ENCODE measurements at places on chromosomes 13 and 19. TPM values are rescaled to one million over a fixed set of nuclear protein-coding genes. Genes with fewer than 3 reads are reported as not detected.

The TMEM150B gene
- total RNA-seq, result 135 TPM

The SLC5A5 gene
- not detected for total RNA-seq

The AMH gene
- total RNA-seq, result not detected

The KLK12 gene
- not detected for total RNA-seq

The SERP2 gene
- not detected for total RNA-seq

The PRSS57 gene
- not detected for total RNA-seq

The FXYD1 gene
- total RNA-seq, result not detected

The DNASE2 gene
- 34.4 TPM for total RNA-seq

DNA sequence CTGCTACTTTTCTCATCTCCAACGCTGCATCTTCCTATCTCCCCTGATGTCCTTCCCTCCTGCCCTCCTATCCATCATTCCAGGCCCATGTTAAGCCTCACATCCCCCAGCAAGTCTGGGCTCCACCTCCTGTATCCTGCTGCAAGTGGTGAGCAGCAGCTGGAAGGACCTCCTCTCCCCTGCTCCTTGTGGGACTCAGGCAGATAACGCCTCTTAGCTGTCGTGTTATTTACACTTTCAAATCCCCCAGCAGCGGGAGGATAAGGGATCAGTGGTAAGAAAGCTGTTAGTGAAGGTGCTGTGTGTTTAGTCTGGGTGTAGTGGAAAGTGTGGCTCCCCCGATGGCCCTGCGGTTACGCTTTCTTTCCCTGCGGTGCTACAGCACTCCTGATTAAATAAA lies 211.9 kb downstream of the ZNF536 start:
- no peaks in the 10 kb centered on the region for H3K27me3 ChIP-seq
- H3K27ac ChIP-seq, result no peak overlapping the region
- no peaks in the 10 kb centered on the region for H3K4me1 ChIP-seq
- no peaks in the 10 kb centered on the region for H3K36me3 ChIP-seq
- no peak for DNase-seq

DNA sequence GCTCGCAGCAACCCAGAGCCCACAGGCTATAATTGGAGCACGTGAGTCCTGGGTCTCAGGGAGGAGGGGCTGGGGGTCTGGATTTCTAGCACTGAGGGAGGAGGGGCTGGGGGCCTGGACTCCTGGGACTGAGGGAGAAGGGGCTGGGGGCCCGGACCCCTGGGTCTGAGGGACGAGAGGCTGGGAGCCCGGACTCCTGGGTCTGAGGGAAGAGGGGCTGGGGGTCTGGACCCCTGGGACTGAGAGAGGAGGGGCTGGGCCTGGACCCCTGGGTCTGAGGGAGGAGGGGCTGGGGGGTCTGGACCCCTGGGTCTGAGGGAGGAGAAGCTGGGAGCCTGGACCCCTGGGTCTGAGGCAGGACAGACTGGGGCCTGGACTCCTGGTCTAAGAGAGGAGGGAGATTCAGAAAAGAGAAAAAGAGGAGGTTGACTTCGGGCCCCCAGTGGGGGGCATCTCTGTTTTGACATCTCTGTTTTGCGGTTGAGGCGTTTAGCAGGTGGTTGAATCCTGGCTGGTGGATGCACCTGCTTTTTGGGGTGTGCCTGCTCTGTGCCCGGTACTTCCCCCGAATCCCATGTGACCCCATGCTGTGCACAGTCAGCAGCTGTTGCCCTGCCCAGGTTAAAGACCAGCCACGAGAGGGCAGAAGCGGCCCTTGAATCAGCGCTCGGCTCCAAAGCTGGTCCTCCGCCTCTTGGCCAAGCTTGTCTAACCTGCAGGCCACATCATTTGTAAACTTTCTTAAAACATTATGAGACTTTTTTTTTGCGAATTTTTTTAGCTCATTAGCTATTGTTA lies 10.5 kb downstream of the PVR start:
- H3K4me3 ChIP-seq, result no peak overlapping the region
- no peak overlapping the region for H3K27ac ChIP-seq
- peaks cover 2% of the 10 kb centered on the region for H3K4me1 ChIP-seq
- H3K27me3 ChIP-seq, result no peaks in the 10 kb centered on the region
- DNase-seq, result peak; percentile 81
- peaks cover 24% of the 10 kb centered on the region for H3K36me3 ChIP-seq

DNA sequence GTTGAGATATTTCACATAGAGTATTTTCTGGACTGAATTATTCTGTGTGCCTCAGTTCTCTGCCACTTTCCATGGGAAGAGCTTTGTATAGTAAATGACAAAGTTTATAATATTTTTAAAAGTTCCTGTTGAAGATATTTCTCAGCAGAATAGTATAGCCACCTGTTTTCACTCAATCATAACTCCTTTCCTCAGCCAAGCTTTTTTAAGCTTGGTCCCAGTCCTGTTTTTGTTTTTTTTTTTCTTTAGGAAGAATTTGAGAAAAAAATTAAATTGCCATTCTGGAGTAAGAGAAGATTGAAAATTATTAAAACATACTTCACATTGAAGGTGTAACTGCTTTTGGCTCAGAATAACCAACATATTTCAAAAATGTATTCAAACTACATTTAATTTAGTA lies 55.5 kb downstream of the ENOX1 start:
- H3K36me3 ChIP-seq, result no peaks in the 10 kb centered on the region
- no peaks in the 10 kb centered on the region for H3K27me3 ChIP-seq
- no peak overlapping the region for H3K4me3 ChIP-seq
- DNase-seq, result no peak
- H3K27ac ChIP-seq, result peak overlapping the region; percentile 0

GRCh38 chr19:3910105-3910504 lies 22.8 kb upstream of the NMRK2 start:
- H3K27me3 ChIP-seq, result no peaks in the 10 kb centered on the region
- H3K36me3 ChIP-seq, result no peaks in the 10 kb centered on the region
- H3K27ac ChIP-seq, result no peak overlapping the region
- no peak overlapping the region for H3K4me3 ChIP-seq
- H3K4me1 ChIP-seq, result no peaks in the 10 kb centered on the region

DNA sequence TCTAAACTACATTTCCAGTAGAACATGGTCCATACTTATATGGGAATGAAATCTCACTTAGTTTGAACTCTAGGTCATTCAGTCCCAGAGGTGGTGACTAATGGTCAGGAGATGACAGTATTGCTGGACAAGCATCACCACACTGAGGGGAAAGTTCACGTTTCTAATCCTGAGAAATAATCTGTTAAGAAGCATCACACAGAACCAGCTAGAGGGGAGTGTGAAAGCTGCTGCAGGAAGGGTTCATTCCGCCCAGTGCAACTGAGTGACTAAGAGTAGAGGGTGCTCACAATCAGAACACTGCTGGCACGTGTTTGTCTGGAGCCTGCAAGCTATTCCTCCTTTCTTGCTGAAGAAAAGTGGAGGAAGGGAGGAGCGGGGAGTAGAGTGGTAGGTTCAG lies 2.7 kb downstream of the COL4A1 start:
- H3K4me1 ChIP-seq, result peaks cover 41% of the 10 kb centered on the region
- peak overlapping the region; percentile 88 for H3K27ac ChIP-seq
- no peak overlapping the region for H3K4me3 ChIP-seq
- H3K36me3 ChIP-seq, result no peaks in the 10 kb centered on the region

- no peak for DNase-seq
- H3K4me3 ChIP-seq, result no peak overlapping the region
- no peaks in the 10 kb centered on the region for H3K27me3 ChIP-seq
- no peak overlapping the region for H3K27ac ChIP-seq
- no peaks in the 10 kb centered on the region for H3K36me3 ChIP-seq
These were observed 9.8 kb downstream of the MED26 start for GRCh38 chr19:16618248-16618647.

- no peak for DNase-seq
- no peaks in the 10 kb centered on the region for H3K27me3 ChIP-seq
- H3K27ac ChIP-seq, result no peak overlapping the region
- H3K36me3 ChIP-seq, result no peaks in the 10 kb centered on the region
- no peak overlapping the region for H3K4me3 ChIP-seq
- H3K4me1 ChIP-seq, result peaks cover 6% of the 10 kb centered on the region
These were observed 2.9 kb upstream of the ATP11A start for GRCh38 chr13:112686987-112687386.

DNA sequence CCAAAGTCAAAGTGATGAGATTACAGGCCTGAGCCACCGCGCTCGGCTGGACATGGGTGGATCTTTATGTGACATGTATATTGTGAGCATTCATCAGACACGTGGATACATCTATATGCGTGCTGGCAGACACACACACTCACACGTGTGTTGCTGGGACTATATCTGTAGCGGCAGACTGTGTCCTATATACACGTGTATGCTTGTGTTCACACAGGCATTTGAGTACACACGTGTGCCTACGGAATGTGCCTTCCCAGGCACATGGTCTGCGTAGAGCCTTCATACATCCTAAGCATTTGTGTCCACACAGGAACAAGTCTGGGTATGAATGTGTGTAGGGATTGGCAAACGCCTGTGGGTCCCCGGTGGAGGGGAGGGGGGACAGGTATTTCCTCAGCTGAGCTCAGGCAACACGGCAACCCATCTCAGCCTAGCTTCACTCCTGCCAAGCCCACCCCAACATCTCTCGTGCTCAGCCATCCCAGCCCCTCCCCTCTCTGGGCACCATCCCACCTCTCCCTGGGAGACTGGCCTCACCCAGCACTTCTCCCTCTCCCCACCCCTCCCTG lies 2.6 kb downstream of the UNC13A start:
- DNase-seq, result no peak
- peaks cover 17% of the 10 kb centered on the region for H3K4me1 ChIP-seq
- no peak overlapping the region for H3K4me3 ChIP-seq
- peaks cover 94% of the 10 kb centered on the region for H3K27me3 ChIP-seq
- H3K27ac ChIP-seq, result no peak overlapping the region
- no peaks in the 10 kb centered on the region for H3K36me3 ChIP-seq

DNA sequence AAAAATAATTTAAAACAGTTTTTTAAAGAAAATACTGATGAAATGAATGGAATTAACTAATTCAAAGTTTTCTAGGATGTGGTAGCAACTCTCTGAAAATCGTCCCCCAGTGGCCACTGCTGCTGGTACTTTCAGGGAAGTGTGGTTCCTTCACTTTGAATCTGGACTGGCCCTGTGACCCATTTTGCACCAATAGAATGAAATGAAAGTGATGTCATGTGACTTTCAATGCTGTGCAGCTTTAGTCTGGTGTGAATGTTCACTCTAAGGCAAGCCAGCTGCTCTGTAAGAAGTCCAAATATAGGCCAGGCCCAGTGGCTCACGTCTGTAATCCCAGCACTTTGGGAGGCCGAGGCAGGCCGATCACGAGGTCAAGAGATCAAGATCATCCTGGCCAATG lies 26.4 kb upstream of the HNRNPA1L2 start:
- H3K27me3 ChIP-seq, result no peaks in the 10 kb centered on the region
- no peaks in the 10 kb centered on the region for H3K36me3 ChIP-seq
- H3K4me1 ChIP-seq, result peaks cover 13% of the 10 kb centered on the region
- no peak overlapping the region for H3K4me3 ChIP-seq

- H3K27ac ChIP-seq, result no peak overlapping the region
- H3K4me1 ChIP-seq, result no peaks in the 10 kb centered on the region
- peaks cover 60% of the 10 kb centered on the region for H3K27me3 ChIP-seq
- no peaks in the 10 kb centered on the region for H3K36me3 ChIP-seq
These were observed 2.8 kb upstream of the IFNL2 start for GRCh38 chr19:39265321-39265916.

DNA sequence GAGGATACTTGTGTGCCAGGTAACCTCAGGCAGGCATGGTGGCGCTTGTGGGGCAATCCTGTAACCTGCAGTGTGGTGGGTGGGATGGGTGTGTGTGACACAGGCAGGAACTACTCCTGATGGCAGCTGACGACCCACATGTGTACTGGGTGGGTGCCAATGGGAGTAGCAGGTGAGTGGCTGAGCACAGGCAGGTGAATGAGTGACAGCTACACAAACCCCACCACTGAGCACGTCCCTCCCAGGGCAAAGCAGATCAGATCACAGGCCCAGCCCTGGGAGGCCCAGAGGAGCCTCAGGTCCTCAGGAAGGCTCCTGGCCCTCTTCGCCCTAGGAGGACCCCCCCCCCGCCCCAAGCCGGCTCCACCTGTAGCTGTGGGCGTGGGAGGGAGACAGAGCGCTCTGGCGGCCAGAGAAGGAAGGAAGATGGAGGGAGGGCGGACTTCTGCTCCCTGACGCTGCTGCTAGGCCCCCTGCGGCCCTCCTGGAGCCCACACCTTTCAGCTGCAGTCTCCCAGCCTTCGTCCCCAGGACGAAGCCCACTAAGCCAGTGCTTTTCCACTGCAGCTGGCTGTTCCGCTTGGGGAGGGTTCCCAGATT lies 1.3 kb upstream of the ZNF181 start:
- H3K27me3 ChIP-seq, result no peaks in the 10 kb centered on the region
- H3K36me3 ChIP-seq, result peaks cover 17% of the 10 kb centered on the region
- peak overlapping the region; percentile 99 for H3K27ac ChIP-seq
- peak overlapping the region; percentile 77 for H3K4me3 ChIP-seq
- DNase-seq, result peak; percentile 12

- no peaks in the 10 kb centered on the region for H3K27me3 ChIP-seq
- H3K4me3 ChIP-seq, result no peak overlapping the region
- H3K27ac ChIP-seq, result no peak overlapping the region
- DNase-seq, result no peak
- no peaks in the 10 kb centered on the region for H3K4me1 ChIP-seq
These were observed 9.0 kb downstream of the CD22 start for GRCh38 chr19:35337984-35338296.

GRCh38 chr13:45206340-45206739 lies 5.5 kb upstream of the KCTD4 start:
- no peak for DNase-seq
- no peak overlapping the region for H3K4me3 ChIP-seq
- H3K4me1 ChIP-seq, result peaks cover 18% of the 10 kb centered on the region
- no peaks in the 10 kb centered on the region for H3K36me3 ChIP-seq
- H3K27ac ChIP-seq, result peak overlapping the region; percentile 50
- no peaks in the 10 kb centered on the region for H3K27me3 ChIP-seq

- H3K4me1 ChIP-seq, result peaks cover 2% of the 10 kb centered on the region
- no peak overlapping the region for H3K4me3 ChIP-seq
- H3K27me3 ChIP-seq, result no peaks in the 10 kb centered on the region
- peak overlapping the region; percentile 38 for H3K27ac ChIP-seq
These were observed 16.4 kb downstream of the KLK2 start for GRCh38 chr19:50889638-50890037.

GRCh38 chr13:106243011-106243565 lies 292.4 kb downstream of the EFNB2 start:
- H3K27me3 ChIP-seq, result no peaks in the 10 kb centered on the region
- DNase-seq, result no peak
- H3K4me1 ChIP-seq, result no peaks in the 10 kb centered on the region
- no peak overlapping the region for H3K27ac ChIP-seq

DNA sequence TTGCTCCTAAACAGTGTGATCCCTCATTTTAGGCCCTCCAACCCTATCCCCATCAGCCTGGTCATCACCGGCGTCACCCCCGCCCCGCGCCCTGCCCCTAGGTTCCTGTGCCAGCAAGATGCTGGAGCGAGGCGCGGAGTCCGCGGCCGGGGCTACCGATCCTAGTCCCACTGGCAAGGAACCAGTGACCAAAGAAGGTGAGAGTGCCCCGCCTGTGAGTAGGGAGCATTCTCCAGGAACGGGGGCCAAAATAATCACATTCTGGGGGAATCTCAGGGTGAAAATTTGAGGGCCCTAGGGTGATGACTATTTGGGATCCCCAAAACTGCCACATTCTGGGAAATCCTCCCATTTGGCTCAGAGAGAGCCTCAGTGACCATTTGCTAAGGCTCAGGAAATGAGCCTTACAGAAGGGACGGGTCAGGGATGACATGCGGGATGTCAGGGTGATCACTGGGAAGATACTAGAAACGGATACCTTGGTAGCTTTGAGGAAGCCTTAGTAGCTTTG lies 1.4 kb downstream of the ZNF575 start:
- peaks cover 9% of the 10 kb centered on the region for H3K36me3 ChIP-seq
- no peaks in the 10 kb centered on the region for H3K27me3 ChIP-seq
- peaks cover 14% of the 10 kb centered on the region for H3K4me1 ChIP-seq

GRCh38 chr13:36870050-36870692 lies 49.9 kb downstream of the SMAD9 start:
- H3K4me1 ChIP-seq, result peaks cover 15% of the 10 kb centered on the region
- peak overlapping the region; percentile 31 for H3K27ac ChIP-seq
- H3K27me3 ChIP-seq, result no peaks in the 10 kb centered on the region
- DNase-seq, result no peak
